ENCODE measurements at places on chromosomes 12 and 14. TPM values are rescaled to one million over a fixed set of nuclear protein-coding genes. Genes with fewer than 3 reads are reported as not detected.

The GPRC5D gene
- not detected for total RNA-seq

The TTC9 gene
- total RNA-seq = 1.9 TPM

The OAS3 gene
- 5.4 TPM for total RNA-seq

The EMP1 gene
- total RNA-seq = 90.5 TPM

The SDR39U1 gene
- total RNA-seq = 74.8 TPM

The TMCC3 gene
- 1.7 TPM for total RNA-seq

The GALNT4 gene
- 2.1 TPM for total RNA-seq

The NKX2-1 gene
- not detected for total RNA-seq

The NKX2-8 gene
- total RNA-seq = not detected

The DCN gene
- total RNA-seq = 716 TPM

The KRT78 gene
- not detected for total RNA-seq

The KRT7 gene
- not detected for total RNA-seq

DNA sequence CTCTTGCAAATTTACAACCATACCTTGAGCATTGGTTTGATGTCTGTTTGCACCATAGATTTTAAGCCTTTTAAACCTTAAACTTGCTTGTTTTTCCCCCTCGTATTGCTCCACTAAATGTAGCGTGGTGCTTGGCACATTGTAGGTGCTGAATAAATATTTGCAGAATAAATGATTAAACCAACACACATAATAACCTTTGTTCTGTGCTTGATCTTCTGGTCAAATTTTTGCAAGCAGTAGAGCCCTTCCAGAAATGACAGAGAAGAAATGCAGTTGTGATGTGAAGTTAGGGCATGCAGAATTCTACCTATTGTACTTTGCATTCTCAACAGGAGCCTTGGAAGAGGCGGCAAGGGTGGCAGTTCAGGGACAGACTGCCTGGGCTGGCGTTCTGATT is 394.4 kb upstream of the TBX3 start:
- H3K36me3 ChIP-seq = no peaks in the 10 kb centered on the region
- peaks cover 25% of the 10 kb centered on the region for H3K27me3 ChIP-seq
- H3K4me3 ChIP-seq = no peak overlapping the region
- no peak for DNase-seq

GRCh38 chr14:74417201-74417600 is 8.8 kb downstream of the SYNDIG1L start:
- peaks cover 72% of the 10 kb centered on the region for H3K27me3 ChIP-seq
- H3K27ac ChIP-seq = no peak overlapping the region
- no peaks in the 10 kb centered on the region for H3K4me1 ChIP-seq
- no peaks in the 10 kb centered on the region for H3K36me3 ChIP-seq
- no peak overlapping the region for H3K4me3 ChIP-seq
- no peak for DNase-seq

- no peak overlapping the region for H3K4me3 ChIP-seq
- no peaks in the 10 kb centered on the region for H3K4me1 ChIP-seq
- DNase-seq = no peak
- no peaks in the 10 kb centered on the region for H3K27me3 ChIP-seq
- H3K27ac ChIP-seq = no peak overlapping the region
Measured at GRCh38 chr12:40634517-40635131, 57.6 kb upstream of the CNTN1 start.

GRCh38 chr14:57314396-57315089 is 45.8 kb downstream of the AP5M1 start:
- DNase-seq = no peak
- no peak overlapping the region for H3K4me3 ChIP-seq

- no peak overlapping the region for H3K4me3 ChIP-seq
- peaks cover 18% of the 10 kb centered on the region for H3K4me1 ChIP-seq
- no peak for DNase-seq
- H3K27me3 ChIP-seq = no peaks in the 10 kb centered on the region
- H3K36me3 ChIP-seq = peaks cover 19% of the 10 kb centered on the region
Measured at GRCh38 chr14:91280129-91280528, 35.6 kb upstream of the GPR68 start.

GRCh38 chr14:85233756-85234155 is 296.2 kb upstream of the FLRT2 start:
- no peaks in the 10 kb centered on the region for H3K27me3 ChIP-seq
- no peak overlapping the region for H3K4me3 ChIP-seq
- no peaks in the 10 kb centered on the region for H3K4me1 ChIP-seq
- DNase-seq = no peak

GRCh38 chr14:75847584-75847983 is 134.2 kb downstream of the TGFB3 start:
- no peaks in the 10 kb centered on the region for H3K36me3 ChIP-seq
- H3K27me3 ChIP-seq = no peaks in the 10 kb centered on the region
- H3K4me1 ChIP-seq = peaks cover 6% of the 10 kb centered on the region
- no peak overlapping the region for H3K4me3 ChIP-seq
- H3K27ac ChIP-seq = no peak overlapping the region

DNA sequence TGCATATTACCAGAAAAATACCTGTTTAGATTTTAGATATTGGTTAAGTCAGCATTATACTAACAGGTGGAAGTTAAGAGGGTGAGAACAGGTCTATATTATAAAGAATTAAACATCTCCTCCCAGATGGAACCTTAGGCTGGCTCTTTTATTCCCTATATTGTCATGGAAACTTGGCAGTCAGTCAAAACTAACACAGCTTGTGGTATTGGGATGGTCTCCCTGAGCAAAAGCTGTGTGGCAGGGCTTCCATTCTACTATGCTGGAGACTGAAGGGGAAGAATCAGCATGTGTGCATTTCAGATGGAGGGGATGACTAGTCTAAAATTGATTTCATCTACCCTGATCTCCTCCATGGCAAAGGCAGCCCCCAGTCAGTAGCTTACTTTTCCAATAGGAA is 66.7 kb downstream of the SMOC1 start:
- peaks cover 62% of the 10 kb centered on the region for H3K27me3 ChIP-seq
- H3K4me1 ChIP-seq = no peaks in the 10 kb centered on the region
- H3K4me3 ChIP-seq = no peak overlapping the region

DNA sequence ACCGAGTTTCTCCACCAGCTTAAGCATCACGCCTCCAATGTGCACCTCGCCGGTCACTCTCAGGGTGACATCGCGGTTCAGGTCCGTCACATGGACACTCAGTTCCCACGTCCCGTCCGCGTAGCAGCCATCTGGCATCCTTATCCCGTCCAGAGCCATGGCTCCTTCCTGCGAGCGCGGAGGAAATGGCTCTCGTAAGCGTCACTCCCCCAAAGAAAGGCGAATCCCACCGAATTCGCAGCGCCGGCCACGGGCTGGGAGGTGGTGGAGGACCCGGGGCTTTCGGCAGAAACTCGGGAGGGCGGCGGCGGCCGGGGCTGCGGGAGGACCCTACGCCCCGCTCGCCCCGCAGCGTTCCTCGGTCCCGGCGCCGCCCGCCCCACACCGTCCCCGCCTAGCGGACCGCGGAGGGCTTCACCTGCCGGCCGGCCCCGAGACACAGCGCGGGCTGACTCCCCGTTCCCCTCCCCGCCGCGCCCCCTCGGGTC is 396 bp downstream of the FERMT2 start:
- peak; percentile 58 for DNase-seq
- peaks cover 11% of the 10 kb centered on the region for H3K36me3 ChIP-seq
- H3K4me3 ChIP-seq = peak overlapping the region; percentile 95

- H3K27ac ChIP-seq = no peak overlapping the region
- no peak for DNase-seq
- no peaks in the 10 kb centered on the region for H3K4me1 ChIP-seq
Measured at GRCh38 chr12:75444429-75445136, 36.0 kb upstream of the GLIPR1 start.

DNA sequence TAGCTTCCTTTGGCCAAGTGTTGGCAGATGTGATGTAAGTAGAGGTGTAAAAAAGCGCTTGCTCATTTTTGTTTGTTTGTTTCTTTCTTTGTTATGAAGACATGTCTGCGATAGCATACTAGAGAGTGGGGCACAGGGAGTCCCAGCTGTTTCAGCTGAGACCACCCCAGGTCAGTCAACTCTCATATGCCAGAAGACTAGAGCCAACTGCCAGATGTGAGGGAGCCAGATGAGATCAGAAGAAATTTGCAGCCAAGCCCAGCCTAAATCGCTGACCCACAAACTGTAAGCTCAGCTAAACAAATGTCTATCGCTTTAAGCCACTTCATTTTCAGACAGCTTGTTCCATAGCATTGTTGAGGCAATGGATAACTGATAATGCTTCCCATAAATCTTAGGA is 397.1 kb downstream of the APAF1 start:
- H3K4me3 ChIP-seq = no peak overlapping the region
- H3K4me1 ChIP-seq = no peaks in the 10 kb centered on the region
- H3K36me3 ChIP-seq = no peaks in the 10 kb centered on the region
- H3K27ac ChIP-seq = no peak overlapping the region

- no peaks in the 10 kb centered on the region for H3K27me3 ChIP-seq
- no peaks in the 10 kb centered on the region for H3K4me1 ChIP-seq
- H3K27ac ChIP-seq = no peak overlapping the region
Measured at GRCh38 chr12:83615152-83615551, 928.4 kb downstream of the TMTC2 start.

GRCh38 chr12:25106818-25107217 is 88.1 kb downstream of the DNAI7 start:
- no peaks in the 10 kb centered on the region for H3K27me3 ChIP-seq
- H3K36me3 ChIP-seq = peaks cover 12% of the 10 kb centered on the region
- no peak overlapping the region for H3K27ac ChIP-seq
- no peak for DNase-seq
- no peak overlapping the region for H3K4me3 ChIP-seq
- no peaks in the 10 kb centered on the region for H3K4me1 ChIP-seq

GRCh38 chr12:1572731-1573130 is 21.6 kb downstream of the FBXL14 start:
- no peak overlapping the region for H3K4me3 ChIP-seq
- DNase-seq = no peak
- no peaks in the 10 kb centered on the region for H3K36me3 ChIP-seq
- H3K4me1 ChIP-seq = peaks cover 28% of the 10 kb centered on the region
- H3K27ac ChIP-seq = no peak overlapping the region

GRCh38 chr14:50932592-50933495 is 11.4 kb downstream of the PYGL start:
- no peaks in the 10 kb centered on the region for H3K36me3 ChIP-seq
- H3K27me3 ChIP-seq = no peaks in the 10 kb centered on the region
- no peak overlapping the region for H3K4me3 ChIP-seq
- DNase-seq = no peak

DNA sequence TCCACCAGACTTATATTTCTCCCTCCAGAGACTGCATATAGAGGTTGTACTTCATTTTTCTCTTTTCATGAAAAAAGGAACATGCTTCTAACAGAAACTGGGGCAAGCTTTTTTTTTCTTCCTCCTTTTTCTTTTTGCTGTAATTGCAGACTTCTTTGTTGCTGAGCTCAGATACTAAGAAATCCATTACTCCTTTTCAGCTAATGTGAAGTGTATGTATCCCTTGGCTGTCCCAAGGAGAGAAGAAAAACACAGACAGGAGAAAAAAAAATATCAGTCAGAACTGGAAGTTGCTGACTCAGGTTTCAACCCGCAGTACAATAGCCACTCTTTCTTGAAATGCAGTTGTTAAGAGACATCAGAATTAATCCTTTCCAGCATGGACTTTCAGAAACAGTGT is 1248.4 kb downstream of the LRFN5 start:
- no peaks in the 10 kb centered on the region for H3K27me3 ChIP-seq
- no peak for DNase-seq
- no peaks in the 10 kb centered on the region for H3K4me1 ChIP-seq
- no peak overlapping the region for H3K4me3 ChIP-seq
- no peaks in the 10 kb centered on the region for H3K36me3 ChIP-seq
- no peak overlapping the region for H3K27ac ChIP-seq

DNA sequence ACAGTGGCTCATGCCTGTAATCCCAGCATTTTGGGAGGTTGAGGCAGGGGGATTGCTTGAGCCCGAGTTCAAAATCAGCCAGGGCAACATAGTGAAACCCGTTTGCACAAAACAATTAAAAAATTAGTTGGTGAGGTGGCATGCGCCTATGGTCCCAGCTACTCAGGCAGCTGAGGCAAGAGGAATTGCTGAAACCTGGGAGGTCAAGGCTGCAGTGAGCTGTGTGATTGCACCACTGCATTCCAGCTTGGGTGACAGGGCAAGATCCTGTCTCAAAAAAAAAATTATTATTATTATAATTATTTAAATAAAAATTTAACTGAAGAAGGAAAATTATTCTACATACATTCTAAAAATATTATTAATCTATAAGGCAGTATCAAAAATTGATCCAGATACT is 164.1 kb downstream of the ITPR2 start:
- H3K4me1 ChIP-seq = no peaks in the 10 kb centered on the region
- H3K36me3 ChIP-seq = peaks cover 9% of the 10 kb centered on the region
- no peak for DNase-seq
- H3K4me3 ChIP-seq = no peak overlapping the region
- H3K27ac ChIP-seq = no peak overlapping the region

GRCh38 chr12:26340649-26341048 is 145.3 kb downstream of the SSPN start:
- H3K27ac ChIP-seq = no peak overlapping the region
- H3K4me3 ChIP-seq = no peak overlapping the region
- no peak for DNase-seq

GRCh38 chr12:70627677-70628076 is 9.6 kb downstream of the PTPRB start:
- H3K27ac ChIP-seq = peak overlapping the region; percentile 63
- H3K4me3 ChIP-seq = peak overlapping the region; percentile 51
- H3K36me3 ChIP-seq = no peaks in the 10 kb centered on the region
- H3K27me3 ChIP-seq = no peaks in the 10 kb centered on the region

Data from left ventricle myocardium inferior (tissue), 1 donor.